Urothelium cell line (cell line): ENCODE measurements at places on chromosomes 5 and 9.

DNA sequence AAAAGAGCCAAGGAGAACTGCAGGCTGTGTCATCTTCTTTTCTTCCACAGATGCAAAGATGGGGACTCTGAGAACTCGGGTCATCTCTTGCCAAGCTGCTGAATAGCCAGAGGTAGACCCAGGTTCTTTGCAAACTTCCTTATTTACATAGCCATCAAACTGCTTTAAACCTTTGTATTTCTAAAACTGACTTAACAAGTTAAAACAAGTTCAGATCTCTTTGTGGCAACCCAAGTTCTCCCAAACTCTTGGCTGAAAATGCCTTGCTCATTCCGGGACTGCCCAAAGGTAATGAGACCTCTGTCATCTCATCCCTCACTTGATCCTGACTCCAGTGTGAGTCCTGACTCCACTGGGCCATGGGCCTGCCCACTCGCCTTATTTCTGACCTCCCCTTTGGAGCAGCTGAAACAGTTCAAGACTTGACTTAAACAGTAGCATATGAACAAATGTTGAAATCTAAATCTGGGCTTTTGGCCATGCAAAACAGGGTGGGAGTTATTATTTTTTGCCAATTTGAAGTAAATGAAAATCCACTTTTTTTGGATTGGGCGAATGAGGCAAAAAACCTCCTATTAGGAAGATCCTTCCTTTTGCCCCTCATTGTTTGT lies 50.6 kb downstream of the FBXL7 start:
- DNase-seq = no peak

DNA sequence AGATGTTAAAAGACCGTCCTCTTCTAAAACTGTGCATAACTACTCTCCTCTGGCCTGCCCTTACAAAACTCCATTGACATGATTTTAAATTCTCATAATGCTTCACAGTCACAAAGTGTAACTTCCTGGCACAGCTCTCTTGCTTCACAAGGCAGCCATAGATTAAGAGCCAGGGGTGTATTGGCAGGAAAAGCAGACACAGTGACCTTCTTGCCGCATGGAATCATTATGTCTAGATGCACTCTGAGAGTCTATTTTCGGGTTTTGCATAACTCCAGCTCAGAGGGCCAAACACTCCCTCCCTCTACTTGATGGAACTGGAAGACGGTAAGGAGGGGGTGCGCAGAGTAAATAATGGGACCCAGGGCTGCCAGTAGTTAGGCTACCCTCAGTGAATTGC lies 110.1 kb downstream of the MARCHF3 start:
- no peak for DNase-seq

- no peak for DNase-seq
Measured at GRCh38 chr5:43469671-43470391, 13.8 kb downstream of the TMEM267 start.

DNA sequence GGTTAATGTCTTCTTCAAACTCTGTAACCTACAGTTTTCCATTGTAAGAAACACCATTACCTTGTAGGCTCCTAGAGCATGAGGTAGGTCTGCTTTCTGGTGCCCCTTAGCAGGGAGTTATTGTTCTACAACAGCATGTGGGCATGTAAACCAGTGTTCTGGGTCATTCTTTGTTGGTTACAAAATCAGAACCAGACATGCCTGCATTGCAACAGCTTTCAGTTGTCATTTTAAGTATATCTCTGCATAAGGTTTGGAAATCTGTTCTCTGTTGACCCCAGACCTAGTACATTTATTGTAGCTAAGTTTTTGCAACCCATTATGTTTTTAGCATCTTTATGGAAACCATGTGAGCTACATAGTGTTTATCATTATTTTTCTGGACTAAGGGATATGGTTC lies 10.9 kb downstream of the RGMB start:
- no peak for DNase-seq

DNA sequence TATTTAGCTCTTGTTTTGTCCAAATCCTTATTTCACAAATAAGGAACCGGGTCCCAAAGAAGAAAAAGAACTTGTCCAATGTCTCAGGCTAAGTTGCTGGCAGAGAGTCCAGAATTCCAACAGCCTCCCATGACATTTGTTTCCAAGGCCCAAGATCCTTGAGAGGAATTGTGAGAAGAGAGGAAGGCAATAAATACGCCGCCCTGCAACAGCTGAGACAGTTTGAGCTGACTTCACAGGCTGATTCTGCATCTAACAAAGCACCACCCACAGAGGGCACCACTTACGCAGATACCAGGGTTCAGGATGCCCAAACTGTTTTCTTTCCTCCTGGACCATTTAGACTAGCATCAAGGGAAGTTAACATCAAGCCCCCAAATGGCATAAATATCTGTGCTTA lies 211.3 kb downstream of the FAM114A2 start:
- no peak for DNase-seq

DNA sequence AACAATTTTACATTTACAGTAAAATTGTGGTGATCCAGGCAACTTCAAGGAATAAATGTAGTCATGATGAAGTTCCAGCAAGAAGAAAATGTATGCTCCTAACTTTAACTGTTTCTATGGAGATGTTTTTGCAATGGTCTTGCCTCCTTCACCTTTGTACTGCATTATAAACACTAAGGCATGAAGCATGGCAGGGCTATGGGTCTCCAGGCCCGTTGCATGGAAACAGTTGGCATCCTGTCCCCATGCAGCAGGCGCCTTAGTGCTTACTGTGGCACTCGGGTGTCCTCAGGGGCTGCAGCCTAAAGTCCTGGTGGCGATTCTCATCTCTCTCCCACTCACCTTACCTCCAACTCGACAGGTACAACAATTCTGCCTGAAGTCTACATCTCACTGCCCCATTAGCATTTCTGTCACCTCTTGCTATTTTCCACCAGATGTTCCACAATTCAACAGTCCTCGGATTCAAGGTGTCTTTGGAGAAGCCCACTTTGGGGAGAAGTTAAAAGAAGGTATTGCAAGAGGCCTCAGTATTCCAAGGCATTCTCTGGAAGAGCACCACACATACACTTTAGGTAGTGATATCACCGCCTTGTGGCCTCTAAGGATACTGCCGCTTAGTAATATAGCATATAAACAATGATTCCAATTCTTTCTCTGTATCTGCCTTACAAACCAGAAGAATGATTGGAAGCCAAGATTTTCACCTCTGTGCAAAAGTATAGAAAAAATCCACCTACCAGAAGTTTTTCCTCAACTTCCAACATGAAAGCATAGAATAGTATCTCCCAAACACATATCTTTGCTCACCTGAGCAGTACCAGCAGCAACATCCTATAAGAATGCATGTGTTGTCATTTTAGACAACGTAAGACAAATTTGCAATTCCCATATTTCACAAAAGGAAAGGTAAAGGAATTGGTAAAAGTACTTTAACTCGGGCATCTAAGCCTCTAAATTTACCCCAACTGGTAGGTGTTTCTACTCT lies 5.1 kb downstream of the LIFR start:
- DNase-seq = peak; percentile 52

DNA sequence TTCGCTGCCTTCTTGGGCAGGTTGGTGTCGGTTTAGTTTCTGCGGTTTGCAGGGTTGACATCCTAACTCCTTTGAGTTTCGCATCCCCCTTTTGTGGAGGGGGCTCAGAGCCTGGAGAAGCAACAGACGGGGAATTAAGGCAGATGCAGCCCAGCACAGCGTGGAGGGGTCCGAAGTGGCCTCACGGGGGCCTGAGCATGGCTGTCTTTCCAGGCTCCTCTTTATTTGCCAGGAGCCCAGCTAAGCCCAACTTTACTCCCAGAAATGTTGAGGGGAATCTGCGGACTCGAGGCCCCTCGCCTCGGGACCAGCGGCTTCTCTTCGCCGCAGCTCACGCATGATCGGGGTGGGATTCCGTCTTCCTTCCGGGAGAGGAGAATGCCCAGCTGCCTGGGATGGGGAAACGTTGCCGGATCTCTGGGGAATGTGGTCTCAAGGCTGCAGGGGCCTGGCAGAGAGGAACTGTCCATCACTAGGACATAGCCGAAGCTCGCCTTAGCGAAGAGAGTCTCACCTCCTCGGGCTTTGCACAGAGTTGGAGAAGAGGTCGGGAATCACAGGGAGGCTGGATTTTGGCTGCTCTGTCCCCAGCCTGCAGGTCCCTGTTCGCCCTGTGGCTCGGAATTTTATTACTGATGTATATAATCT lies 1.3 kb downstream of the RAI14 start:
- peak; percentile 40 for DNase-seq

DNA sequence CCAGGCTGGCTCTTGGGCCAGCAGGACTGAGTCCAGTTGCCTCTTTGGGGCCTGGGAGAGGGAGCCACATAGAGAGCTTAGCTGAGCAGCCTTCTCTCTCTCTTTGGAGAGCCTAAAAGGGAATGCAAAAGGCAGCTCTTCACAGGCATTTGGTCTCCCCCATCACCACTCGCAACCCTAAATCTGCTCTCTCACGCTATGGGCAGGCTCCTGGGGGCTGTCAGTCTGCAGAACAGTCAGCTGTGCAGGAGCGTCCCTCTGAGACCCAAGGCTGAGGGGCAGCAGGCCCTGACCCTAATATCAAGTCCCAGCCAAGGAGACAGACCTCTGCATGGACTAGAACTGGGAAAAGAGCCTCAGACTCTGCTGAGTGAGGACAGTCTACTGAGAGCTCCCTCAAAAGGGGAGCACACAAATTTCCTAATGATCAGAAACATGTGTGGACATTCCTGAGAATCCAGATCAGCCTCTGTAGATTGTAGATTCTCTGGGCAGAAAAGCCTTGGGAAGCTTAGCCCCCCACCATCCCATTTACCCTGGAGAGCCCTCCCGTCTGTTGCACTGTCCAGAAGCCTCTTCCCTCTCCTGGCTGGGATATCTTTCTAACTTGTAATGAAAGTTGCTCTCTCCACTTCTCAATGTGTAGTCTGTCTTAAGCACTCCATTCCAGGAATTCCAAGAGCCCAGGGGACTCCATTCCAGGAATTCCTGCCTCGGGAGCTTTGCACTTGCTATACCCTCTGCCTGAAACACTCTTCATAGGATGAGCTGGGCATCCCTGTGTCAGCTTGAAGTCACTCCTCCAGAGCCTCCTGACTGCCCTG lies 79.4 kb downstream of the FAM114A2 start:
- DNase-seq = peak; percentile 55
